ENCODE measurements at places on chromosomes 12 and 14.

GRCh38 chr12:29518407-29518806, 20.9 kb upstream of the OVCH1 start:
- no peak for DNase-seq

DNA sequence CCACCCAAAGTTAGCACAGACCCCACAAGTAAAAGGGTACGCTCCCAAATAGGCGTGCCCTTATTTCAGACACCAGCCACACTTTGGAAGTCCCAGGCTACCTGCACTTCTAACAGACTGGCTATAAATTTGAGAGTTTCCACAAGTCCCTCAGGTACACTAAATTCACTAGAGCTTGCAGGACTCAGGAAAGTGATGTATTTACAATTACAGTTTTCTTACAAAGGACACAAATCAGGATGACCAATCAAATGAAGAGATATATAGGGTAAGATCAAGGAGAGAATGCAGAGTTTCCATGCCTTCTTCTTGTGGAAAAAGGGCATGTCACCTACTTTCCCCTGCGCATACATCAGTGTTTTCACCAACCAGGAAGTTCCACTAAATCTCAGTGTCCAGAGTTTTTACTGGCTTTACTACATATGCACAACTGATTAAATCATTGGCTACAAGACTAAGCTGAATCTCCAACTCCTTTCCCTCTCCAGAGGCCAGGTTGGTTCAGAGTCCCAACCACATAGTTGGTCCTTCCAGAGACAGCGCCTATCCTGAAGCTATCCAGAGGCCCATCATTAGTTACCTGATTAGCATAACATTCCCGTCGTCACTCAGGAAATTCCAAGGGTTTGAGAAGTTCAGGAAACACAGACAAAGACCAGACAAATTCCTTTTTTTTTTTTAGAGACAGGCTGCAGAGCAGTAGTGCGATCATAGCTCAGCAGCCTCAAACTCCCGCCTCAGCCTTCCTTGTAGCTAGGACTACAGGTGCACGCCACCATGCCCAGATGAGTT, 84.2 kb downstream of the DENND5B start:
- no peak for DNase-seq

- DNase-seq = no peak
Observed at GRCh38 chr12:30953951-30954751, 27.6 kb downstream of the TSPAN11 start.

GRCh38 chr14:101878822-101879528, 85.4 kb upstream of the DYNC1H1 start:
- DNase-seq = no peak

- no peak for DNase-seq
Observed at GRCh38 chr12:90449611-90450010, 505.4 kb downstream of the CCER1 start.

DNA sequence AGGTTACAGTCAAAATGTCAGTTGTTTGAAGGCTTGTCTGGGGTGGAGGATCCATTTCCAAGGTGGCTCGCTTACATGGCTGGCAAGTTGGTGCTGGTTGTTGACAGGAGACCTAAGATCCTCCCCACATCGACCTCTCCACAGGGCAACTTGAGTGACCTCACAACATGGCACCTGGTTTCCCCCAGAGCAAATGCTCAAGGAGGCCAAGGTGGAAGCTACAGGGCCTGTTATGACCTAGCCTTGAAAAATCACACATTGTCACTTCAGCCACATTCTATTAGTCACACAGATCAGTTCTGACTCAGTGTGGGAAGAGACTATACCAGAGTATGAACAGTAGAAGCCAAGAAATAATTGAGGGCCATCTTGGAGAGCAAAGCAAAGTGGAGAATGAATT, 11.3 kb upstream of the GNG2 start:
- no peak for DNase-seq

DNA sequence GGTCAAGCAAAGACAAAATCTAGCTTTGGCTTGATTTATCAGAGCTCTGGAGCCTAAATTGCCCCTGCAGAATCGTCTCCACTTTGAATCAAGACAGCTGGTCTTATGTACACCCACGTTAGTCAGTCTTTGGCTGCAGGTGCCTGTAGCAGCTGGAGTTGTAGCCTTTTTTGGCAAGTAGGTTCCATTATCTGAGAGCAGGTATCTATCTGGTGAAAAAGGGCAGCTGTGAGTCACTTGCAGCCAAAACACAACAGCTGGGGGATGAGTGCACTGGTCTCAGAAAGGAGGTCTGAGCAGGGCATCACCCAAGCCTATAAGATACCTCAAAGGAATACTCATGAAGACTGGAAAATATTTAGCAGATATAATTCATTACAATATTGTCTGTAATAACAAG, 43.6 kb upstream of the KCNH5 start:
- DNase-seq = no peak

GRCh38 chr12:51381226-51382079, 9.8 kb downstream of the GALNT6 start:
- no peak for DNase-seq

DNA sequence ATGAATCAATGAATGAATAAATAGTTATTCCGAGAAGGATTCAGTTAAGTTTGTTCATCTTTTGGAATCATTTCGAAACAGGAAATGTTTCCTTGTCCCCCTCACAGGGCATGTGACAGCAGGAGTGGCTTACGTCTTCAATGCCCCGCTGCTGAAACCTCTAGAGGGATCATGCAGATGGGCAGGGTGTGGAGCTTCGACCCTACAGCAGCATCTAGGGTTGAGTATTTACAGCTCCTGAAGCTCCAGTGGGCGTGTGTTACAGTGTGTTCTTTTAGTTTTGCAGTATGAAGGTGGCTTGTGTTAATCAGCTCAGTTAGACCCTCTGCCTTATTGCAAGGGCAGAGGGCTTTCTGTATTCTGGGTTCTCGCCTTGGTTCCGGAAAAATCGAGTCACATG, 2.6 kb downstream of the NAV3 start:
- DNase-seq = no peak

- DNase-seq = no peak
Observed at GRCh38 chr14:91292491-91292890, 48.0 kb upstream of the GPR68 start.

DNA sequence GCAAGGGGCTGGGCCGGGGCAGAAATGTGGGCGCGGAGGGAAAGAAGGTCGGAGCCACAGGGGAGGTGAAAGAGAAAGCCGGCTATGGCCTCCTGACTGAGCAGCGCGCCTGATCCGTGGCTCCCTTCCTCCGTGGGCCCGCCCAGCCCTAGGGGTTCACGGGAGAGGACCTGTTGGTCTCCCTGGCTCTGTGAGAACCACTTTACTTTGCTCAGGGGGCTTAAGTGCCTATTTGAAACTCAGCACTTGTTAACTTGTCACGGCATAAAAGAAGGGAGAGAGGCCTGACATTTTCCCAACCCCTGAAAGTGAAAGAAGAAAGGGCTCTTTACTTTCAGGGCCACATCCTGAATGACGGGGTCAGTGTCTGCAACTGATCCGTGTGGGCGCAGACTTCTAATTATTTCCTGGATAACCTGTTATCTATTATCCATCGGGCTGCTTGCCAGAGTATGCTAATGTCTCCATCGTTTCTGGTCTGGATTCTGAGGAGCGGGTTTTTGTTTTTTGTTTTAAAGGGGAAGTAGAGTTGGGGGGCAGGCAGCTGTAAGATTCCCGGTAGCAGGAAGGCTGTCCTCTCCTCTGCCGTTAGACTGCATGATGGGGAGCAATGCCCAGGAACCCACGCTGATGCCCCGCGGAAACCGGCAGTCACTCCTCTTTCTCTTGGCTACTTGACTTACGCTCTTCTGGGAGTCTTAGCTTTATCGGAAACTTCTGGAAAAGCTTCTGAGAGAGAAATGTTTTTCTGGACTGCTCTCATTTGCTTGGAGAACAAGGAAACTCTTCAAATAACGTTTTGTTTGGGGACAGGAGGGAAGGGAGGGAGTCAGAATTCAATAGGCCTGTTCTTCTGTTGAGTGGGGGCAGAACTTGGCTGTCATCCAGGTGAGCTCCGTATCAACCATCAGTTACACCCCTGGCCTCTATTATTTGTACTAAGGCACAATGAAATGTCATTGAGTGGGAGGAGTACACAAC, 127.7 kb upstream of the MAX start:
- DNase-seq = peak; percentile 51

GRCh38 chr14:102853648-102854047, 68.8 kb upstream of the AMN start:
- no peak for DNase-seq

DNA sequence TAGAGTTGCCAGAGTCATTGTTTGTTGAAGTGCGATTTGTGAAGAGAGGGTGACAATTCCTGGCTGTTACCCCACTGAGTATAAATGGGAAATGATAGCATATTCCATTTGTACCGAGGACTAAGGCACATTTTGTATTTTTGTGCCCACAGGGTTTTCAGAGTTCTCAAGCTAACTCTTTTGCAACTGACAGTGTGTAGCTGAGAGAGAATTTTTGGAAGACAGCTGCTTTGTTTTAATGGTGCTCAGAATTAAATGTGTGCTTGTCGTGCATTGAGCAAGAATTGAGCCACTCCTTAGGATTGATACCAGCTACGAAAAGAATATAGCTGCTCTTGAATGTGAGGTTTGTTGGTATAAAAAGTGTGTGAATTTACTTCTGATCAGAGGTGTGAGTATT, 21.7 kb downstream of the ANKRD13A start:
- no peak for DNase-seq

DNA sequence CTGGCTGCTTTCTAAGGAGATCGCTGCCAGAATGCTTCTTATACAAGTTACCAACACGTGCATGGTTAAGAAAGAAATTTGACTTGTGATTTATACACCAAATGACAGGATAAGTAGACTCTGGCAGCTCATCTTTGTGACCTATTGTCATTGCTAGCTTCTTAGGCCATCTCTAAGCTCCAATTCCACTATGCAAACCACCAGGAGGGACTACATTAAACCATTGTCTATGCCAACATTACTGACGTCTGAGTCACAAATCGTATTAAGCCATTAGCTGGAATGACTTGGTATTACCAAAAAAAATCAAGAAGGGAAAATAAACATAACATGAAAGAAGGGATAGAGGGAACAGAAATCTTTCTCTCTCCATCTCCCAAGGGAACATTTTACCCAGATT, 15.8 kb upstream of the VPS33A start:
- no peak for DNase-seq

GRCh38 chr12:28966046-28966780, 182.9 kb upstream of the FAR2 start:
- no peak for DNase-seq
